Stimulated activated CD8-positive, alpha-beta memory T cell treated with anti-CD3 and anti-CD28 coated beads, Interleukin-4, amount 100 ng/mL, for 24 hours (primary cell): ENCODE measurements at places on chromosomes 2 and 18.

DNA sequence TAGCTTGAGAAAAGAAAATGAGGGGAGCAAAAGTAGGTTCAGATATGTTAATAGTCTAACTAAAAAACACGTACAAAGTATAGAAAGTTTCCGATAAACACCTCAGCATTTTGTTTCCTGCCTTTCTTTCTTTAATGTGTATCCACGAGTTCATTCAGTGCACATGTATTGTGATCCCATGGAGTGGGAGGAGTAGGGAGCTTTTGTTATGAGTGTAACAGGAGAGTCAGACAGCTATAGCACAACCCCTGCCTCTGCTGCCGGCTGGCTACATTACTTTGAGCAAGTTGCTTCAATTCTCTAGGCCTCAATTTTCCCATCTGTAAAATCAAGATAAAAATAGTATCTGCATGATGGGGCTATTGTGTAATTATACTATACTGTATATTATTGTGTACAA lies 249.2 kb upstream of the FIGN start:
- no peak for DNase-seq

DNA sequence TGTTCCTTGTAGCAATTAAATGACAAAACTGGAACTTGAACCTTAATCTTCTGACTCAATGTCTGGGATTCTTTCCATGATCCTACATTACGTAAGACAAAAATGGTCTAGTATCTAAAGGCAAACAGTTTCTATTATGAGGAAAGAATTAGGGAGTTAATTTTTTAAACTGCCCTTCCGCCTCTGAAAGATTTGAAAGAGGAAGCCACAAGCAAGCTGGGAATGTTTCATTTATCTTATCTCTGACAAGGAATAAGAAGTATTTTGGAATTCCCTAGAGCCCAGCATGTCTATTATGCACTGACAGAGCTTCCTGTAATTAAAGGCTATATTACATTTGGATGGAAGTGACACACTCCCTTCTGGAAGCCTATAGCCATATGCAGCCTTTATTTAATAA lies 558.8 kb upstream of the CDH2 start:
- DNase-seq, result no peak

DNA sequence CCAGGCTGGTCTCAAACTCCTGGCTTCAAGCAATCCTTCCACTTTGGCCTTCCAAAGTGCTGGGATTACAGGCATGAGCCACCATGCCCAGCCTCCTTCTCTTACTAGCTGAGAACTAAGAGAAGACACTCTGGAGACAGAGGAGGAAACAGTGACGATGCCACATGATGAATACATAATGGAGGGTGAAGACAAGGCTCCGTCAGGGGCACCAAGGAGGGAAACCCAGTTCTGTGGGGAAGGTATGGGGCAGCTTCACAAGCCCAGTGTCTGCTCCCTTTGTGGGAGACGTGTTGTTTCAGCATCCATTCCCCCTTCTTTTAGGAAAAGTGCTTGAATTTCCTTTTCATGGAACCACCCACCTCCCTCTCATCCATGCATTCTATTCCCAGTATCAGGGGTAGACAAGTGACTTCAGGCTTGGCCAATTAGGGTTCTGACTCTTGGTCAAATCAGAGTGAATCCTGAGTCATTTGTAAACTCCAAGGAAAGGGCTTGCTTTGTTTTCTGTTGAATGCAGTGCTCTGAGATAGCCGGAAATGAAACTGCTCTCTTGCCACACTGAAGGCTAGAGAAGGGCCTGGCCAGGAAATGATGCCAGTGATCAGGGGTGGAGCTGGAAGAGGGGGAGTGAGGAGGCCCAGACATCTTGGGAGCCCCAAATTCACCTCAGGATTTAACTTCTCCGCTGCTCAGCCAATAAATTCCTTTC lies 23.7 kb downstream of the TMEM127 start:
- no peak for DNase-seq

- no peak for DNase-seq
Measured at GRCh38 chr2:111669928-111670695, 213.9 kb downstream of the ANAPC1 start.

DNA sequence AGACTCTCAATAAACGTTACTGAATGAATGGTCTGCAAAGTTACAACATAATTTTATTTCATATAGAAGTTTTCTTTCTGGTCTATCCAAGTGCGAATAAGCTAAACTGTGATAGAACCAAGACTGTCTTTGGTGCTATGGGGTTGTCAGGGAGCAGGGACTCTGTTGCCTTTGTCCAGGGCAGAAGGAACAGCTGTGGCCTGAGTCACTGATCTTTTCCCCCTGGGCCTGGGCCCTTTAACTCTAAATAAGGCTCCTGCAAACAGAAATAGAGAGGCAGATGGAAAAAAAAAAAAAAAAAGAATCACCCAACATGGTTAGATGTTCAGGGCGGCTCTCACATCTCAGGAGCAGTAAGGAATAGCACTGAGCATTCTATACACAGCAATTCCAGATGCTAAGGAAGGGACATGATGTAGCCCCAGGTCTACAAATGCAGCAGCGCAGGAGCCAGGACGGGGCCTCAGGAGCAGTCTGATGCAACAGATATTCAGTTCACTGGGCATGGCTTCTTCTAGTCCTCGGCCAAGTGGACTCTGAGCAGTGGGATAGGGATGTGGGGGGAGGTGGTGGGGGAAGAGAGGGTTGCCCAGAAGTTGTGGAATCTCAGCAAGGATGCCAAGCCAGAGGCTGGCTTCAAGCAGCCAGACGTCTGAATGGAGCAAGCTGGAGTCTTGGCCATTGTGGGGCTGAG lies 247.1 kb upstream of the SIX2 start:
- no peak for DNase-seq

GRCh38 chr2:180849851-180850250 lies 130.6 kb upstream of the UBE2E3 start:
- DNase-seq, result no peak

DNA sequence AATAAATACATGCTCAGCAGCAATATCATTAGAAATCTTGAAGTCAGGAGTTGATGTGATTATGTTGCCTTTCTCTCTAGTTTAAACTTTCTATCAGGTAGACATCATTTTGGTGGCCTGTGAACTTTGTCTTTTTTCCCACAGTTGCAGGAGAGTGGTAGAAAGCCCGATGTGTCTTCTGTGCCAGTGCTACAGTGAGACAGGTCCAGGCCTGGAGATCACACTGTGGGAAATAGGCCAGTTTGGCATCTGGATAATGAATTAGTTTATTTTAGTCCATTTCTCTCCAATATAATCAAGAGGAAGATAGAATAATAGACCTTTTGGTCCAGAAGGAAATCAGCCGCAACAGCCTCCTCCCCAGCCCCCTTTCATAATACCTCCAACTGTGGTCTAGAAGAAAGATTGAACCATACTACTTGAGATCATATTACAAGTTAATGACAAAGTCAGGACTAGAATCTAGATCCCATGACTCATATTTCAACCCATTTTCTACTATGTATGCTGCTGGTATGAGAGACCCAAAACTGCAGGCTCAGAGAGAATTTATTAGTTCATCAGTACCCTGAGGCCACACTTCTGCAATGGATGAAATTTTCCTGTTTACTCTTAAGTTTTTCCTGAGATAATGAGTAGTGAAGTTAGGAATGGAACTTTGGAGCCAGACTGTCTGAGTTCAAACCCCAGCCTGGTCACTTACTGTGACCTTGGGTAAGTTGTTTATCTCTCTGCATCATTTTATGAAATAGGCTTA lies 20.6 kb downstream of the KCMF1 start:
- DNase-seq, result no peak

DNA sequence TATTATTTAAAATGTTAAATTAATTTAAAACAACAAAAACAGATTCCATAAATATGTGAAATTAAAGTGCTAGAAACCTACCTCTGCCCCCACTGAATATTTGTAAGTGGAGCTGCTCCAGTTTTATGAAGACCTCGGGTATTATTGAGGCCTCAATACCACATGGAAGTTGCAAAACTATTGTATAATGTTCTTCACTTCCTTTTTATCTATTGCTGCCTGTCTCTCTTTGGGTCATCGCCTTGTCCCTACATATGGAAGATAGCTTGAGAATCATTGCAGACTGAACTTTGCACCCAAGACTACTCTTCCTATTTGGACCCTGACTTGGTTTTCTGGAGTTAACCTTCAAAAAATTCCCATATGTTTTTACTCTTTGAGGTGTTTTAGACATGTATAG lies 212.1 kb upstream of the NETO1 start:
- no peak for DNase-seq

DNA sequence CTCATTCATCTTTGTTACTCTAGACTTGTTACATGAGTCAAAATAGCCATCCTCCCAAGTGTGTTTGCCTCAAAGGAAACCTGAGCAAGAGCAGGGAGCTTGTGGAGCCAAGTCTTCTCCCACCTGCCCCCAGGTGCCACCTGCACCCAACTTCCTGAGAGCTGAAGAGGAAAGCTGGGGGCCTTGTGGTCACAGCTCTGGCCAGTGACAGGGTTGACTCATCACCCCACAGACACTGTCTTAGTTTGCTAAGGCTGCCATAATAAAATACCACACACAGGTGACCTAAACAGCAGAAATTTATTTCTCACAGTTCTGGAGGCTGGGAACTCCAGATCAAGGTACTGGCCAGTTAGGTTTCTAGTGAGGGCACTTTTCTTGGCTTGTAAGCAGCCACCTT lies 99.6 kb downstream of the TPGS2 start:
- DNase-seq, result no peak

DNA sequence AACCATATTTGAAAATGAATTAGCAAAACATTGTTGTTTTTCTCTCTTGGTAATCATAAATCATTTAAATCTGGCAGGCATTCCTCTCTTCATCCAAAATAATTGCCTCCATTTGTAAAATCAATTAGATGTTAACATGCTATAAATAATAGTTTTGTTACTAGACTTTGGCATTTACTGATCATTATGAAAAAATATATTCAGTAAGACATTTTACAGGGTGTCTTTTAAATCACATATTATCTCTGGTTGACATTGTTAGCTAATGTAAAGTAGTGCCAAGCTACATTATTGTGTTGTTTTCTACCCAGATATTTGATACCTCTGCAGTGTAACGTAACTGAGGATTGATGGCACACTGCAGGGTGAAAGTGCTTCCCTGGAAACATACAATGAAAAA lies 31.8 kb upstream of the DLX1 start:
- no peak for DNase-seq

DNA sequence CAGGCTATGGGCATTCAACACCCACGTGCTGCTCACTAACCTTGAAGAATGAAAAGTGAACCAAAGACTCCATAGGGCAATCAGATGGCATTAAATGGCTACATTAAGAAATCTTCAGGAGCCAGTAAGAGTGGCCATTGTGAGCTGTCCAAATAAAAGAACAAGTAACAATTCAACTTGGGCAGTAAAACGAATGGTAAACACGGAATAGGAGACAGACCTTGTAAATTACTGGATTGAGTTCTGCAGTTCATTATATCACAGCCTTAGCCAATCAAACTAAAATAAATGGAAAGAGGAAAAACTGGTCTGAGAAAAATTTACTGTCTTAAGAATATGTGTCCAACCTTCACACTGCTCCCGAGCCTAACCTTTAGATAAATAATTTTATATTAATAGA lies 306.5 kb upstream of the ZNF521 start:
- DNase-seq, result no peak

- DNase-seq, result no peak
Measured at GRCh38 chr18:54480616-54481015, 110.4 kb upstream of the DYNAP start.

GRCh38 chr2:64328415-64328722 lies 125.6 kb upstream of the LGALSL start:
- DNase-seq, result no peak

DNA sequence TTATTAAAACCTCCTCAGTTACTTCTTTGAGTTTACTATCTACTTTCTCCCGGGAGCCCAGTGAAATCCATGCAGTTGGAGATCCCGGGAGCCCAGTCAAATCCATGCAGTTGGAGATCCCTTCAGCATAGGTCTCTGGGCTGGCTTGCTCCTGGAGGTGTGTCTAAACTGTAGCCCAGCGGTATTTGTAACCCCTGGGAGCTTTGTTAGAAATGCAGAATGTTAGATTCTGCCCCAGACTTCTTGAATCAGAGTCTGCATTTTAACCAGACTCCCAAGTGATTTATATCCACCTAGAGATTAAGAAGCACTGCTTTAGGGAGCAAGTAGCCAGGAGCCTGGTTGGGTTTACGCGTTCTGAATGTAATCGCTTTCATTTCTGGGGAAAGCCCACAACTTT lies 54.5 kb downstream of the ARHGAP28 start:
- DNase-seq, result no peak

DNA sequence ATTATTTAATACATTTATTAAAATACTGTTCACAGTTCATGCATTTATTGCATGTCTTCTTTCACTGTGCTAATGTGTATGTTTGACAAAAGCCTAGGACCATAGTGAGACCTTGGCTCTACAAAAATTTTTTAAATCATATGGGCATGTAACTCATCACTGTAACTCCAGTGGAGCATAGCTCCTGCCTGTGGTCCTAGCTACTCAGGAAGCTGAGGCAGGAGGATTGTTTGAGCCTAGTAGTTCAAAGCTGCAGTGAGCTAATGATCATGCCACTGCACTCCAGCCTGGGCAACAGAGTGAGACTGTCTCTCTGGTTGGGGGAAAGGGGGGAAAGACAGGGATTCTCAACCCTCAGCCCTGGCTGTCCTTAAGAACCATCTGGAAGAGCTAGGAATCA lies 137.8 kb downstream of the PRKCE start:
- DNase-seq, result no peak

DNA sequence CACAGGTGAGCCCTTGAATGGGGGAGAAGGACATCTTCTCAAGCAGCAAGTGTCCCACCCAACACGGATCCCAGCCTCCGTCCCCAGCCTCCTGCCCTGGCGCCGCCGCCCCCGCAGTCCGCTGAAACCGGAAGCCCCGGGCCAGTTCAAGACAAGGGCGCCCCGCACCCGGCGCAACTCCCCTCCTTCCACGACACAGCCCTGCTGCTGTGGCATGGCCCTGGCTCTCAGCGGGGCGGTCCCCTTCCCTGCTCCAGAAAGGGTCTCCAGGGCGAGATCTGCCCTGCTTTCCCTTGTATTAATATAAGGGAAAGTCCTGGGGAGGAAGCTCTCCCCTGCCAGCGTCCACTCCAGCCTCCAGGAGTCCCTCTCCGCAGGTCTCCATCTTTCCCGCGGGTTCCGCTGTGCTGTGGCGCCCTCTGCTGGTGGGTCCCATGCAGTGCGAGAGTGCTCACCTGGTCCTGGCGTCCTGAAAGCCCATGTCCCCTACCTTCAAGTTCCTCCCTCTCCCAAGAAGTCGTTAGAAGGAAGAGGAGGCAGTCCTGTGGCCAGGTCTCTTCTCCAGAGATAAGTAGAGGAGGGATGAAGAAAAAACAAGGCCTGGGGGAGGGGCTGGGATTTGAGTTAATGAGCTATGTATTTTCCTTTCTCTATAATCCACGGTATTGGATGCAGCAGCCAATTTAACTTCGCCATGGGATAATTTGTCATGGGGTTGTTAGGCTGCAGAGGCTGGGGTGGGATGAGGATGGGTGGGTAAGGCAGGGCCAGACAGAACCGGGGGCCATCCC lies 176.0 kb downstream of the SMAD2 start:
- DNase-seq, result peak; percentile 26

DNA sequence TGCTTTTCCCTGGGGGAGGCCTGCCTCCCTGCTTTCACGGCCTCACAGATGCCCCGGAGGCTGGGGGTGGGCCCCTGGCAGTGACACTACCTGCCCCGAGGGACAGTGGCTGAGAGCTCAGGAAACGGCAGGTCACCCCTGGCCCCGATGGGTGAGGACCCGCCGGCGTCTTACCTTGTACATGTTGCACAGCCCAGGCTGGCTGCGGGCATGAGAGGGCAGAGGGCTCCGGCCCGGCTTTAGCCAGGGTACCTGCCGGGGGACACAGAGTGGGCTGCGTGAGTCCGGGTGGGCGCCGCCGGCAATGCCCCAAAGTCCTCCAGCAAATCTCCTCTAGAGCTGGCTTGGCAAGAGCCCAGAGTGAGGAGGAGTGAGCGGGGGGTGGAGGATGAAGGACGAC lies 122.9 kb downstream of the MBP start:
- DNase-seq, result no peak

GRCh38 chr2:169798718-169799592 lies at the start of gene SSB:
Gene SSB (plus strand): TSS chr2:169798871. CDS start chr2:169800961, 2,090 bp downstream.
- peak; percentile 95 for DNase-seq
